ENCODE measurements at places on chromosomes 12 and 14.

DNA sequence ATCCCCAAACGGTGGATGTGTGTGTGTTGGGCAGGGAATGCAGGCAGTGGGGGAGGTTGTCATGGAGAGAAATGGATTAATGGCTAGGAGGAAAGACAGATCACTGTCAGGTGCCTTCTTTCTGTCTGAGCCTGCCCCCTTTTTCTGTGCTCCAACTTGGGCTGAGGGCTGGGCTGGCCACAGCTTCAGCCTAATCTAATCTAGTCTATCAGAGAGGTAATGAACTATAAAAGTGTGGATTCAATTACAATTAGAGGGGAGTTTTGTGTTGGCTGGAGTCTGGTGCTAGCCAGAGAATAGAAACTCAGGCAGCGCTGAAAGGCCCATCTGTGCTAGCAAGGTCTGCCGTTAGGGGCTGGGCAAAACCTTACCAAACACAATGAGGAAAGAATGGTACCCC, 41.2 kb downstream of the NEUROD4 start:
- no peak for DNase-seq

DNA sequence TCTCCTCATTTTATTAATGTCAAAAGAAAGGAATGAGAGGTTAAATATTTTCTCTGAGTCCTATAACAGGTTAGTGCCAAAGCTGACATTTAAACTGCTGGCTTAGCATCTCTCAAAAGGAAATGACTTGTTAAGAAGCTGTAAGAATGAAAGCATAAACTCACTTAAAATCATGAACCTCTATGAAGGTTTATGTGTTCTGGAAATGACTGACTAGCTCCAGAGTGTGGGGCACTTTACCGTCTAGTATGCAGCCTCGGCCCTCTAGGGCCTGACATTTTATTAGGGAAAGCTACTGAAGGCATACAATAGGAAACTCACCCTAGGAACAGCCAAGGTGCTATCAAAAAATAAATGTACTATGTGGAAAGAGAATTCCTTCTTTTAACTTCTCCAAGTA, 35.1 kb downstream of the SPX start:
- DNase-seq: no peak

GRCh38 chr12:122052285-122052684, 26.3 kb upstream of the MLXIP start:
- DNase-seq: no peak

DNA sequence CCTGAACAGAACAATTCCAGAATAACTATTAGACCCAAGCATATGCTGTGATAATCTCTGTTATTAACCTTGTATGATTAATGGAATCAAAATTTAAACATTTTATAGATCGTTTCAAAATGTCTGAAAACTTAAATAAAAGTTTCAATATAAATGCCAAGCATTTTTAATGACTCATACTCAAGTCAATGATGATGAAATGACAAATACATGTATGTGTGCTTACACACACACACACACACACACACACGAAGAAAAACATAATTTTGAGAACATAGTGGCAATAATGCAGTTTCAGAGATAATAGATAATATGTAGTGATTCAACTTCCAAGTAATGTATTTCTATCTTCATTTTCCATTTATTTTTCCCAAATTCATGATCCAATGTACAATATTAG, 384.9 kb upstream of the FOXG1 start:
- no peak for DNase-seq

DNA sequence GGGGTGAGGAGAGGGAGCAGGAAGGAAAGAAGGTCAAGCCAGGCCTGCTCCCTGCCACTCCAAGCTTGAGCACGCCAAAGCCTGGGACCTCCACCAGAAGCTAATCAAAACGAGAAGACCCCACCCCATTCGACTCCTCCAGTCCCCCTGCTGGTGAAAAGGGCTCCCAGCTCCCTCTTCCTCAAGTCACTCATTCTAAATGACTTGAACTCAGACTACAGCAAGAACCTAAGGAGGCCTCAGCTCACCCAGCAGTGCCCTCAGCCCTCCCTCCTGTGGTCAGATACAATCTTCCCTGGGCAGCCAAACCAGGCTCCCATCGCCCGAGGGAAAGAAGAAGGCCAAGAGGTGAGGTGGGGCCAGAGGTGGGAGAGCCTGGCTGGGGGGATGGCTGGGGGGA, 17.4 kb downstream of the HDAC7 start:
- DNase-seq: no peak

DNA sequence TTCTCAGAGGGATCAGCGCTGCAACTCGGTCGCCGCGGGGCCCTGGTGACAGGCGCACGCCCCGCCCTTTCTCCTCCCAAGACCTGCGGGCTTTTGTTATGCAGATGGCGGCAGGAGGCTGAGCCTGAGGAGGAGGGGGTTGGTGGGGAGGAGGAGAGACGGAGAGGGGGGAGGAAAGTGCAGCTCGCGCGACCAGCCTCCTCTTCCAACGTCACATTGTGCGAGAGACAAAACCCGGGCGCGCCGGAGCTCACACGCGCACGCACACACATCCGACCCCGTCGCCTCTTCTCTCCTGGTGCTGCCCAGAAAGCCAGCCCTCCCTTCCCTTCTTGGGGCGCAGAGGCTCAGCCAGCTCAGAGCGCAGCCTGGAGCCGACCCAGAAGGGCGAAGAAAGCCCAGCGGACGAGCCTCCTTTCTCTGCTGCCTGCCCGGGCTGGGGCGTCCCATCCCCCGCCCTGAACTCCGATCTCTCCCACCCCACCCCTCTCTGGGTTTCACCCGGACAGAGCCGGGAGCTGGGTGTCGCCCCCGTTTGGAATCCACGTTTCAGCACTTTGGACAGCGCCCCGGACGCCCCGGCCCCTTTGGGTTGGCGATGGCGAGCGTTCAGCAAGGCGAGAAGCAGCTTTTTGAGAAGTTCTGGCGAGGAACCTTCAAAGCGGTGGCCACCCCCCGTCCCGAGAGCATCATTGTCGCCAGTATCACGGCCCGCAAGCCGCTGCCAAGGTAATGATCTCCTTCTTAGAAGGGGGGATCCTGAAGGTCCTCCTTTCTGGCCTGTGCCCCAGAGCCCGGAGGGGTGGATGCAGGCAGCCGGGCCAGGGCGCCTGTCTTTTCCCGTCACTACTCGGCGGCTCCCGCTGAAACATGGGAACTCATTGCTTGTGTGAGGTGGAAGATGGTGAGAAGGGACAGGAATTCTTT, at the start of gene SRRM4:
Gene SRRM4 (plus strand): TSS at position 257 of the 927 bp plus-strand sequence. CDS start 342 bp downstream, at position 599.
- no peak for DNase-seq

GRCh38 chr12:107779077-107779831, 4.8 kb downstream of the ASCL4 start:
- no peak for DNase-seq

DNA sequence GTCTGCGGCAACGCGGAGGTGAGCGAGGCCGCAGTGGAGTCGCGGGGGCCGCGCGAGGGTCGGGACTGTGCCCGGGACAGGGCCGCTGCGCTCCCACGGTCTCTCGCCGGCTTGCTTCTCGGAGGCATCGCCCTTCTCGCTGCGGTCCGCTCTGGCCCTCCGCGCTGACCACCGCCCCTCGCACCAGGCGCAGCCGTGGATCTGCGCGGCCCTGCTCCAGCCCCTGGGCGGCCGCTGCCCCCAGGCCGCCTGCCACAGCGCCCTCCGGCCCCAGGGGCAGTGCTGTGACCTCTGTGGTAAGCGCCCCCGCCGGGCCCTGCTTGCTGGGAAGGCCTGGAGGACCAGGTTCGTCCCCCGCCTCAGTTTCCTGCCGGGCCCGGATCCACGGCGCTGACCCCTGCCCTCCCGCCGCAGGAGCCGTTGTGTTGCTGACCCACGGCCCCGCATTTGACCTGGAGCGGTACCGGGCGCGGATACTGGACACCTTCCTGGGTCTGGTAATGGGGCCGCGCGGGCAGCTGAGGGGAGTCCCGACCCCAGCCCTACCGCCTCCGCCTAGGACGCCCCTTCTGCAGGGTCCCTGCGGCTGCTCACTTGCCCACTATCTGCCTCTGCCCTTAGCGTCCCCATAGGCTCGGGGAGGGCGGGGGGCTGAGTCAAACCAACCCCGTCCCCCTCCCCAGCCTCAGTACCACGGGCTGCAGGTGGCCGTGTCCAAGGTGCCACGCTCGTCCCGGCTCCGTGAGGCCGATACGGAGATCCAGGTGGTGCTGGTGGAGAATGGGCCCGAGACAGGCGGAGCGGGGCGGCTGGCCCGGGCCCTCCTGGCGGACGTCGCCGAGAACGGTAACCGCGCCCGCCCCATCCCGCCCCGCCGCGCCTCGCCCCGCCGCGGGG, 7.0 kb downstream of the AMN start:
- DNase-seq: no peak

DNA sequence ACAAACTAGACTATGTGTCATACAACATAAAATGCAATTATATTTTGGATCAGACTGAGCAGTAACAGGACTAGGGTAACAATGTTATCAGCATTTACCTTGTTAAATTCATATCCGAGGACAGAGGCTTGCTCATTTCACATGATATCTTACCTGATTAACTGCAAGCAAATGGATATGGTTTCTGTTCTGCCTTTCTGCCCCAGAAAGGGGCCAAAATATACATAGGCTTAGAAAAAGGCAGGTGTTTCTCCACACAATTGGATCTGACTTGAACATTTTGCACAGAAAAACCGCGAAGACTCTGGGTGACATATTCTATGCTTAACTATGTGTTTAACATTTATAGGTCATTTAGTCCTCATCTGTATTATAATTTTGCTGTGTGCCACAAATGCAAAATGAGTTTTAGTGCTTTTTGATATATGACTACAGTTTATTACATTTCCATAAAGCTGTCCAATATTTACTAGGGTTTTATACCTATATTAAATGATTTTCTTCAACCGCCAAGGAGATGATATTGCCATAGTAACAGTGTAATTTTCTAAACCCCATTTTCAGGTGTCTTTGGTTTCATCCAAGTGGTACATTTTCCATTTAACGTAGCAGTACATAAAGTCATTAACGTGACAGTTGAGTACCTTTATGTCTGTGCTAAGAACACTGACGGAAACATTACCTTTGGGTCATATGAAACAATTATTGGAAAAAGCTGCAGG, 249.3 kb upstream of the KRR1 start:
- no peak for DNase-seq

GRCh38 chr14:77883847-77884238, 83.9 kb downstream of the ADCK1 start:
- no peak for DNase-seq

DNA sequence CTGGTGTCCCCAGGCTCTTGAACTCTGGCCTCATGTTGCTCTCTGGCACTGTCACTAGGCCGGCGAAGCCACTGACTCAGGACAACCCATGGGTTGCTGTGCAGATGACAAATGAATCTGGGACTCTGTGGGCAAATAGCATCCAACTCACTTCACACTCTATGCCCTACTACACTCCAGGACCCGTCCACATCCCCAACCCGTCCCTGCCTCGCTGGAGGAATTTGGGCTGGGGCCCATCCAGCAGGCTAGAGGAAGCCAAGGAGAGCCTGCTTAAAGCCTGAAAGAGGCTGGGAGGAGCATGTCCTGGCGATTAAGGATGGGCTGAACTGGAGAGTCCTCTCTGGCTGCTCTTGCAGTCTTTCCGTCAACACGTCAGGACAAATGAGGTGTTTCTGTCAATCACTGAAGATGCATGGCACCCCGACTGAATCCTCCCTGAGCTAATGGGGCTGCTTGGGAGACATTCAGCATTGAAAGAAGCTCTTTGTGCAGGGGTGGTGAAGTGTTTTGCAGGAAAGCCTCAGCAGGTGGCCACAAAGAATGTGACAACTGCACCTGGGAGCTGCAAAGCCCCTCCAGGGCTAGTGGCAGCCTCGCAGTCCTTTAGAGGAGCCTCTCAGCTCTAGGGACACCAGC, 71.7 kb downstream of the ANO2 start:
- no peak for DNase-seq

DNA sequence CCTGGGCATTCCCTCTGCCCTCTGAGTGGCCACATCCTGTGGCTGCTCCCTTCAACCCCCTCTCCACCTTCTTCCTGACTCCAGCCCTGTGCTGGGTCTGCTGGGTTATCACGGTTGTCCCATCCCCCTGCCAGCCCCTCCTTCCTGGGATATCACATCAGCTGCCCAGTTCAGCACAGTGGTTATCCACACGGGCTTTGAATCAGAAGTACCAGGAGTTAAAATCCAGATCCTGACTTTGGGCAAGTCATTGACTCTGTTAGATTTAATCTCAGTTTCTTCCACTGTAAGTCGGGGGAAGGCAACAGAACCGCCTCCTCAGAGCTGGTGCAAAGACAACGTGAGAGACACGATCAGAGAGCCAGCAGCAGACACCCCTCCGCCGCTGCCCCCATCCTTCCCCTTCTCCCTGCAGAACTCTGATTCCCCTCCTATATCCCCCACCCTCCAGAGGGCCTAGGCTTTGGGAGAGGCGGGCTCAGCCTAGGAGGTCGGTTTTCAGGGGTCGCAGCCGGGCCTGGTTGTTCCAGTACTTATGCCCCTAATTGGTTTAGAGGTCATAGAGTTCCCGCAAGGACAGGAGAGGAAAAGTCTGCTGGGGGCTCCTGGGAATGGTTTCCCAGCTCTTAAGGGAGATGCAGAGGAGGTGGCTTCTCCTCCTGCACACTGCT, 42.5 kb downstream of the PRIMA1 start:
- DNase-seq: no peak

- no peak for DNase-seq
Measured at GRCh38 chr12:9180810-9181209, 27.4 kb downstream of the PZP start.

DNA sequence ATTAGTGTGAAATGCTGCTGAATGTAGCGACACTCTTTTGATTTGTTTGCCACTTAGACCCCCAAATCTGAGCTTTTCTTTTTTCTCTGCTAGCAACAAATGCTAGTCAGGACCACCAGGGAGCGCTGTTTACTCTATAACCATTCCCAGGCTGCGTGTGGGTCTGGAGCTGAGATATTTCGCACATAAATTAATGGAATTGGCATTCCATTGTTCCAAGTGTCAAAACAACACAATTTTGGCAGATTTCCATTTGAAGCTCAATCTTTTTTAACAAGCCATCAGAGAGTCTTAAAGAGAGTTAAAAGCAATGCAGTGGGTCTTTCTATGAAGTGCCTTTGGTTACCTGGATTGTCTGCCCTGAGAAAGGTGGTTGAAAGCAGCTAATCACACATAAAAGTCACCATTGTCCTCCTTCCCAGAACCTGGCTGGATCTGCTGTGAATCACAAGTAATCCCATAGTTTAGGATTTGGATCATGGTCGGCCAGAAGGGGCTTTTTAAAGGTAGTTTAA, 7.4 kb upstream of the TMEM132C start:
- no peak for DNase-seq

- DNase-seq: no peak
Measured at GRCh38 chr14:85556267-85556666, 26.3 kb downstream of the FLRT2 start.

DNA sequence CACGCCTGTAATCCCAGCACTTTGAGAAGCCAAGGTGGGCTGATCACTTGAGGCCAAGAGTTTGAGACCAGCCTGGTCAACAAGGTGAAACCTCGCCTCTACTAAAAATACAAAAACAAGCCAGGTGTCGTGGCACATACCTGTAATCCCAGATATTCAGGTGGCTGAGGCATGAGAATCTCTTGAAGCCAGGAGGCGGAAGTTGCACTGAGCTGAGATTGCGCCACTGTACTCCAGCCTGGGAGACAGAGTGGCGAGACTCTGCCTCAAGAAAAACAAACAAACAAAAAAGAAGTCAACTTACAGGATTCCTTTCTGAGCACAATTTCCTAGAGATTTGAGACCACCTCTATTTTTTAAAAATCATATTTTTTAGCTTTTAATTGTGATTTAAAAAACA, 45.3 kb downstream of the DGLUCY start:
- DNase-seq: no peak
